ENCODE measurements at places on chromosomes 16 and 17.

DNA sequence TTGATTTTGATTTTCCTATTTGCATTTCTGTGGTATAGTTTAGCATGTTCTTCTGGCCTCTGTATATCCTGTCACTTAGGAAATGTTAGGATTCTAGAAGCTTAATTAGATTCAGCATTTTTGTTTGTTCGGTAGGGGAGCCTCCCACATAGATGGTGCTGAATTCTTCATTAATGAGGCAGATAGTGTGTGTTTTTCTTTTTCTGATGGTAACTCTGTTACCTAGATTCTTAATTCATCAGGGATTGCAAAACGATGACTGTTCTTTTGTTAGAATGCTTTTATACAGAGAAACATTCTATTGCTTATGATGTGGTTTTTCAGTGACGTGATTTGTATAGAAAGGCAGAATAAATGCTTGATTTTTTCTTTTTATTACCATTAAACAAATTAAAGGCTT is 19.0 kb downstream of the BANP start:
- no peak for DNase-seq

GRCh38 chr17:21530841-21531240 is 154.7 kb downstream of the KCNJ12 start:
- no peak for DNase-seq

GRCh38 chr17:2259769-2260536 is 43.6 kb downstream of the SMG6 start:
- peak; percentile 17 for DNase-seq

- DNase-seq = no peak
These were observed 24.2 kb downstream of the MAP3K3 start for GRCh38 chr17:63646488-63646806.

DNA sequence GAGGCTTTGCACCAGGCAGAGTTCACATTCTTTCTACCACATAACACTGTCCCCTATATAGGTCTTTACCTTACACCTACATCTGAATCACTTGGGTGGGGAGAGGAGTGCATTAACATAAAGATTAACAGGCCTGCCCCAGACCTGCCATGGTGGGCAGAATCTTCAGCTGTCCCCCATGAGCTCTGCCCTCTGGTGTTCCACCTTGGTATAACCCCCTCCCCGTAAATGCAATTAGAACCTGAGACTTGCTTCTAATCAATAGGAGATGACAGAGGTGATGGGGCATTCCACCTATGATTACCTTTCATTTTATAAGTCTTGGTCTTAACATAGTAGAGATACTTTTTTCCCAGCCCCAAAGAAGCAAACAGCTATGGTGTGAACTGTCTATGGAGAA is 20.4 kb upstream of the GRIN2A start:
- DNase-seq = no peak

- no peak for DNase-seq
These were observed 21.4 kb upstream of the NPTX1 start for GRCh38 chr17:80497726-80498241.

DNA sequence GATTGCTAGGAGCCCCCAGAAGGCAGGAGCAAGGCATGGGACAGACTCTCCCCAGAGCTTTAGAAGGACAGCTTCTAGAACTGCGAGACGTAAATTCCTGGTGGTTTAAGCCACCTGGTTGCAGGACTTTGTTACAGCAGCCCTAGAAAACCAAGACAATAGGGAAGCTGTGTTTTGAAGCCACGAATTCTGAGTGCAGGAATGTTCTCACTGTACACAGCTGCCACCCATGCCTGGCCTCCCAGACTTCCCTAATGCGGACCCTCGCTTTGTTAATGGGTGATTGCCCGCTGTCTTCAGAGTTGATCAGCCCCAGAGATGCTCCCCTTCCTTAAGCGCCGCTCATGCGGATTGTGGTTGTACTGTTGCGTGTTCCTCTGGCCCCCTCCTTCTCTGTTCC is 177.1 kb downstream of the MSI2 start:
- no peak for DNase-seq

- no peak for DNase-seq
These were observed 2.5 kb downstream of the C1QTNF8 start for GRCh38 chr16:1093284-1094123.

DNA sequence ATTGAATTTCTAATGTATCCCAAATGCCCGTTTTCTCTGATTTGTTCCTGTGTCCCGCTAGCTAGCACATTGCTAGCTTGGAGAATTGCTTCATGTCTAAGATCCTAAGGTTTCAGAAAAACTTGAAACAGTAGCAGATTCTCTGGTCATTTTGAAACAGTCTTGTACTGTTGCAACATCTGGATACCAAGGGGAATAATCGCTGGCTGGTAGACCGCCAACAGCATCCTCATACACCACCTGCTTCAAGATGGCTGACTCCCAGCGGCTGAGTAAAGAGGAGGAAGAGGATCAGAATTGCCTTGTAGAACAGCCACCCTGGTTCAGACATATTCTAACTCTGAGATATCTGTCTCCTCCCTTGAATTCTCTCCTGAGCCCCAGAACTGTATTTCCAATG is 226.7 kb upstream of the ELAC2 start:
- DNase-seq = no peak

- no peak for DNase-seq
These were observed 954.5 kb upstream of the SOX9 start for GRCh38 chr17:71166311-71166710.

GRCh38 chr16:51637770-51638094 is 486.7 kb upstream of the SALL1 start:
- DNase-seq = no peak

GRCh38 chr16:78306361-78306760 is 206.9 kb downstream of the WWOX start:
- no peak for DNase-seq

- no peak for DNase-seq
These were observed 2.0 kb downstream of the NPTX1 start for GRCh38 chr17:80474231-80474960.

- DNase-seq = no peak
These were observed 62.9 kb upstream of the AMZ2 start for GRCh38 chr17:68184816-68185436.

GRCh38 chr17:43482103-43483012 is 1.4 kb upstream of the DHX8 start:
- DNase-seq = no peak

DNA sequence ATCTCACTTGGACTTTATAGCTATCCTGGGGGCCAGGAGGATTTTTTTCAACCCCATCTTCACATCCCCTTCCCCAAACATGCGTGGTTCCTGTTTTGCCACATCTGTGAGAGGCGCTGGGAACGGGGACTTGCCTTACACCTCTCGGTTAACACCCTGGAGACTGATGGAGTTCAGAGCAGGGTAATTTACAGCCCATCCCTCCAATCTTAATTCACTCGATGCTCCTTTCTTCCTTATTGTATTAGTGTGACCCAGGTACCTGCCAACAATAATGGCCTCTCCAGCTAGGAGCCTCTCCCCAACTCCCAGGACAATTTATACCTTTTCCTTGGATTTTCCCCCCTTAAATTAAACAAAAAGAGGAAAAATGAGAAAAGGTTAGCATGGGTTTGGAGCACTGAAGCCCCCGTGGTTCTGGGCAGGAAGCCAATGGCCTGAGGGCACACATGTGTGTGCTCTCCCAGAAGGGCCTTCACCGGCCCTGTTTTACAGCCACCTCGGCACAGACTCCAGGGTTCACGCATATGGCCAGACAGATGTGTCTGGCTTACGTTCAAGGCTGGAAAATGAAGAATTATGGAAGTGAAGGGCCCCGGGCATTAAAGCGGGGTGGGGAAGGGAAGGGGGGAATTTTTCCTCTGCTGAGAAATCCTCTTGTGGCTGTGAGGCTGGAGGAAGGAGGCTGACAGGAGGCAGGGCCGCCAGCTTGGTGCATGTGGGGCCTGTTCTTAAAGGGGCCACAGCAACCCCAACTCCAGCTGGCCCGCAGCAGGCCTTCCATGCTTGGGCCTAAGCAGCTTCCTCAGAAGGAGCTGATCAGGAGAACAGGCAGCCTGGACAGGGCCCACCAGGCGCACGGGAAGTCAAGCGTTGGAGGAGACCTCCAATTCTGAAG is 21.4 kb downstream of the HIC1 start:
- no peak for DNase-seq

DNA sequence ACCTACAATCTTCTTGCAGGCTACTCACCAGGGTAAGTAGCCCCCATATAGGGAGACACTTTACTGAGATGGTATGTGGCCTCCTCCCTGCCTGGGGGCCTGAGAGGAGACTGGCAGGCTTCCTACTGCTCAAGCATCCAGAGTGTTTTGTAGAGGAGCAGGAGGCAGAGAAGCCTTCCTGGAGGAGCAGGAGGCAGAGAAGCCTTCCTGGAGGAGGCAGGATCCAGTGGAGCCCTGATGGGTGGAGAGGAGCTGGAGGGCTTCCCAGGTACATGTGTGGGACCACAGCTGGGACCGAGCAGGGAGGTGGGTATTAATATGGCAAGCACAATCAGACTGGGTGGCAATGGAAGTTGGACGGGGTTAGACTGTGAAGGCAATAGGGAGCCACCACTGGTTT is 2.1 kb upstream of the ADGRG5 start:
- DNase-seq = no peak

GRCh38 chr16:17404941-17405689 is 65.6 kb downstream of the XYLT1 start:
- no peak for DNase-seq

- no peak for DNase-seq
These were observed 379.6 kb upstream of the PSMD7 start for GRCh38 chr16:73916829-73917594.

- DNase-seq = no peak
These were observed 32.3 kb downstream of the CDR2 start for GRCh38 chr16:22342082-22342481.

GRCh38 chr17:30716461-30717290 is 107.8 kb downstream of the CRLF3 start:
- DNase-seq = no peak

- no peak for DNase-seq
These were observed 20.8 kb upstream of the ZFHX3 start for GRCh38 chr16:73068541-73069401.

- no peak for DNase-seq
These were observed 88.2 kb upstream of the HAS3 start for GRCh38 chr16:69017036-69017783.

DNA sequence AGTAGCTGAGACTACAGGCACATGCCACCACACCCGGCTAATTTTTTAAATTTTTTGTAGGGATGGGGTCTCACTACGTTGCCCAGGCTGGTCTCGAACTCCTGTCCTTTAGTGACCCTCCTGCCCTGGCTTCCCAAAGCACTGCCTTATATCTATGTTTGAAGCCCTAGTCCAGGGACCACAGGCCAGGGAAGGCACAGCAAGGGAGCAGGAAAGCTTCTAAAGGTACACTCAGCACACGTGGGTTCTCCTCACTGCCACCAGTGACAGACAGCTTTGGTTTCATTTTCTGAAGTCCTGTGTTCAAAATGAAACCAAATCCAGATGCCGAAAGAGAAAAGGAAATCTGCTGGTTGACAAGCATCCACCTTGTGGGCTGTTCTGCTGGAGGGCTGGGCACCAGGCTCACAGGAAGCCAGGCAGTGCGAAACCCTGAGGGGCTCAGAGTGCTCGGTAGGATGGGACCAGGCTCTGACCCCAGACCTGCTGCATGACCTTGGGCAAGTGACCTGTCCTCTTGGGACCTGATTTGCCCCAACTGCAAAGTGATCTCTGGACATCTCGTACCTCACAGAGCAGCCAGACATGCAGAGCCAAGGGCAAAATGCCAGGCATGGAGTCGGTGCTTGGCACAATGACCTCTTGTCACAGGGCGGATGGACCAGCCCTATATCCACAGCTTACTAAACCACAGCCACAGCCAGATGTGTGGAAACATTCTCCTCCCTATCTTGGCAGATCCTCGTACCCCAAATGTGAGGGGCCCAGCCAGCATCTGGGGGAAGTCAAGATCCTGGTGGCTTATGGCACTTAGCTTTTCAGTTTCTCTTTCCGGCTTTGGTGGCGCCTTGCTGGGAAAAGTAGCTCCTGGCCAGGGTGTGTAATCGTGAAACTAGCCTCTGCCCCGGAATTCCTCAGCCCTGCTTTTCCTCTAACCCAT is 2.8 kb upstream of the SOCS1 start:
- no peak for DNase-seq

- DNase-seq = no peak
These were observed 363 bp downstream of the KARS1 start for GRCh38 chr16:75647112-75647491.

All from stimulated activated CD8-positive, alpha-beta memory T cell treated with anti-CD3 and anti-CD28 coated beads, Interleukin-7, amount 100 ng/mL, for 1 hour (primary cell).